ENCODE measurements at places on chromosomes 5 and 9.
A peak's percentile ranks its signal among the peaks of the same experiment; 100 is the strongest.

- DNase-seq, result no peak
Measured at GRCh38 chr9:29740518-29740917, 2167.2 kb upstream of the C9orf72 start.

DNA sequence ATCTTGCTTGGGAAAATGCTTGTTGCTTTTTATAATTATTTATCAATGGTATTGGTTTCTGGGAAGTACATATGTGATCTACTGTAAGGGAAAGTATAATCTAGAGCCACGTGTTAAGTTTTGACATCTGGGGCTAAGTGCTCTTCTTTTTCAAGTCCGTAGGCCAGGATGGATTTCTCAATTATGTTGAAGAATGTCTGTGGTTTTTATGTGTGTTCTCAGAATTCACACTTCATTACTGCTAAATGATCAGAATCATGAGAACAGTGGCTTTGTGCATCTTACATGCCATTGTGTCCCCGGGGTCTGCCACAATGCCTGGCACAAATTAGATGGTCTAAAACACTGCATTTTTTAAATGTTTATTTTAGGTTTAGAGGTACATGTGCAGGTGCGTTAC is 14.5 kb upstream of the AUH start:
- no peak for DNase-seq

- peak; percentile 30 for DNase-seq
Measured at GRCh38 chr5:102678267-102679058, 76.6 kb upstream of the PAM start.

GRCh38 chr5:88854769-88855168 is 28.2 kb downstream of the MEF2C start:
- DNase-seq, result no peak

GRCh38 chr5:91302305-91302704 is 80.8 kb downstream of the ARRDC3 start:
- no peak for DNase-seq

DNA sequence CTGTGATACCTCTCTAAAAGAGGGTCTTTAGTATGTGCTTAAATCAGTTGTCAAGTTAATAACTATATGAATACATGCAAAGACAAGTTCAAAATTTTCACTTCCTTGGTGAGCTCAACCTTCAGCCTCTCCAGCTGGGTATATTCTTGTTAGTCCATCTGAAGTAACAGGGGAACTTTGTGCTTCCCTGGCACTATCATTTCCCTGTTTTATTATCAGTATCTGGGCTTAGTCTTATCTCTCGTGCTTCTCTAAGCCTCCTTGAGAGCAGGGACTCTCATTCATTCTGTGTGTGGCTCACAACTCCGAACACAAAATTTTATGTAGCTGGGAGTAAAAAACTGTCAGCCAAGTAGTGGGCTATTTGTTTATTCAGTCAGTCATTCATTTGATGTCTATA is 175.9 kb upstream of the MAP3K1 start:
- DNase-seq, result no peak

GRCh38 chr5:137596941-137597340 is 97.8 kb upstream of the SPOCK1 start:
- DNase-seq, result no peak

Data from non-pigmented ciliary epithelial cell (primary cell).